ENCODE measurements at places on chromosomes 6 and 20.

- DNase-seq: no peak
Observed at GRCh38 chr6:167255918-167256553, 35.1 kb upstream of the UNC93A start.

GRCh38 chr6:44020148-44020547 is 107.1 kb downstream of the MRPL14 start:
- DNase-seq: no peak

- no peak for DNase-seq
Observed at GRCh38 chr6:88167352-88167937, 1.3 kb upstream of the CNR1 start.

GRCh38 chr6:150846641-150847040 is 18.9 kb upstream of the MTHFD1L start:
- DNase-seq: no peak

DNA sequence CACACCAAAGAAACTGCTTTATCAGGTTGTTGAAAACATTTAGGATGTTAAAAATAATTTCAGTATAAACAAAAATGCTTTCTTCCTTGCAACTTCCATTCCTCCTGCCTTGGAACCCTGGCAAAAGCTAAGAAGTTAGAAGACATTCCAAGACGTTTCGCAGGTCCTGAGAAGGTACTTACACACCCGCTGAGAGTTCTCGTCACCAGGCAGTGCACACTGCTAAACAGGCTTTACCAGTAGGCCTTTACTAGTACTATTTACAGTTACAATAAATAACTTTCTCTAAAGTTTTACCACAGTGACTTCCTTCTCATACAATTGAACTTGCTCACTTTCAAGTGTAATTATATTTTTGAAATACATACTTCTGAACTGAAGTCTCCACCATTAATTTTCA is 81.4 kb upstream of the RPS6KA2 start:
- no peak for DNase-seq

DNA sequence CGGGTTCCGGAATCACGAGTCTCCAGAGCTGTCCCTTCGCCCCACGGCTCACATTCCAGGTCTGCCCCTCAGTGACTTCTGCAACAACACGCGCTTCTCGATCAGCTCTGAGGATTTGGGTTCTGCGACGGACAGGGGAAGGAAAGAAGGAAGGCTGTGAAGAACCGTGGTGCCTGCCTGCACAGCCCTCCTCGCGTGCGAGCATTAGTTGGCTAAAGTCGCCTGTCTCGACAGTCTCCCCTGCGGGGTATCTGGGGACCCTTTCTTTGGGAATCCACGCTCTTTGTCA is 23.1 kb downstream of the VPS52 start:
- DNase-seq: no peak

DNA sequence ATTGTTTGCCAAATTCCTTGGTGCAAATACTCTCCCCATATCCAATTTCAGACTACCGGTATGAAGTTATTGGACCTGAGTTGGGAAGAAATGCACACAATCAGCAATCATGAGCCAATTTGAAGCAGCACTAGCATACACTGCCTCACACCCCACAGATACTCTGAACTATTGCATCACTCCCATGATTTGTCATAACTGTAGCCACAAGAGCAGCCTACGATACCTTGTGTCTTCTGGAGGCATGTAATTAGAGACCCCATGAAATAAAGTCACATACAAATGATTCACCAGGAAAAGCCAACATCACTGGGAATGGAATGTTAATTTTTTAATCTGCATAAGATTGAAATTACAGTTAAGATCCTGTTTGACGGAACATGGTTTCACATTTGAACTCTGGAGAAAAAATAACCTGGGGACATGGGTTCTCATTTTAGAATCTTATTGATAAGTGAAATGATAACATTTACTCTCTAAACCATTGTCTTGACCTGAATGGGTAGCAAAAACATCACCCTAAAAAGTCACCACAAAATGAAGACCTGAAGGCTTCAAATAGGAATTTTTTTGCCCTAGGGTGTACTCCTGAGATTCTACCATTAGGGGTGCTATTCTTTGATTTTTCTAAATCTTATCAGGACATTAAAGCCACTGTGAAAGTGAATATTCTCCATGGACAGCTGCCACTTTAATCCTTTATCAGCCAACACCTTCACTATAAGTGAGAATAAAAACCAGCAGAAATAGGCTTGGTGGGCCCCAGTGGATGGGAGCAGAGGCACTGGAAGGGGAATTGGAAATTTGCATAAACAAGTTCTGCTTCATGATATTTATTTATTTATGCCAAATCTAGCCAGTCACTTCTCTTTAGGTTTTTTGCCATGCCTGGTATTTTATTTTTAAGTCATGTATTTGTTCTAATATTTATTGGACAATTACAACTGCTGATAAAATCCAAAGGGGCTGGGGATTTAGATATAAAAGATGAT is 34.5 kb upstream of the HBS1L start:
- peak; percentile 37 for DNase-seq
